CD4-positive, alpha-beta T cell treated with Interleukin-4 for 4 hours (primary cell): ENCODE measurements at places on chromosomes 4 and X.

DNA sequence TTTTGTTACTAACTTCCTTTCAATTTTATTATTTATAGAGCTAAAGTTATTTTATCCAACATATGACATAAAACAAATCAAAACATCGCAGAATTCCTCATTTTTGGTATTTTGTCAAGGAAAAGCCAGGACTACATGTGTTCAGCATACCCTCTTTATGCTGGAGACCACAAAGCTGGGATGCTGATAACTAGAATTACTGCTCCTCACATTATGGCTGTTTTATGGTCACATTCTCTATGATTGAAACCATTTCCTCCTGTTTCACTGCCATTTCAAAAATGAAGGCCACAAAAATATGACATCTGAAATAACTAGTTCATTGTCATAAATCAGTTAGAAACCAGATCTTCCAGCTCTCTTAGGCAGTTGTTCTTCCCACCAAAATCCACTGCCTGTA lies 41.7 kb downstream of the KLHL34 start:
- DNase-seq: no peak

- no peak for DNase-seq
Measured at GRCh38 chrX:1727531-1728027, 112.7 kb downstream of the ASMT start.

DNA sequence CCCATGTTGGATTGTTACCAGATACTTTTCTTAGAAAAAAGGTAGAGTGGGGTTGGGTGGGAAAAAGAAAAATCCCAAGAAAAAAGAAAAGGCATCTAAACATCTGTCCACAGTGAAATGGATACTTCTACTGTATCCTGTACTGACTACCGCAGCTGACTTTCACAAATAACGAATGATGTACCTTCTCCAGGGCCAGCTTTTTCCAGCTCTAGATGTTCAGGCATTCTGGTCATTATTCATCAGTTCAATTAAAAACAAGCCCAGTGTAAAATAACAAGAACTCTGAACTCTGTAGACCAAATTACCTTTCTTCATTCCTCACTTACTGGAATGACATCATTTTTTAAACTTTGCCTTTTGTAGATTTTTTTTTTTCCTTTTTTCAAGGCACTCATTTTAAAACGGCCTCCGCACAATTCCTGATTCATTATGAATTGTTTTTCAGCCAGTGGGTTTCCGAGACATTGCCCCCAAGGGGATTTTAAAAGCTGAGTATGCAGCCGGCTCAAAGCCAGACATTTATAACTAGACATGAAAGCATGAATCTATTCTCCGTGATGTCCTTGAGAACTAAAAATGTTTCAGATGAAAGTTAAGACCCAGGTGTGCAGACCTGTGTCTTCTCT lies 113.5 kb downstream of the PRKX start:
- DNase-seq: no peak

DNA sequence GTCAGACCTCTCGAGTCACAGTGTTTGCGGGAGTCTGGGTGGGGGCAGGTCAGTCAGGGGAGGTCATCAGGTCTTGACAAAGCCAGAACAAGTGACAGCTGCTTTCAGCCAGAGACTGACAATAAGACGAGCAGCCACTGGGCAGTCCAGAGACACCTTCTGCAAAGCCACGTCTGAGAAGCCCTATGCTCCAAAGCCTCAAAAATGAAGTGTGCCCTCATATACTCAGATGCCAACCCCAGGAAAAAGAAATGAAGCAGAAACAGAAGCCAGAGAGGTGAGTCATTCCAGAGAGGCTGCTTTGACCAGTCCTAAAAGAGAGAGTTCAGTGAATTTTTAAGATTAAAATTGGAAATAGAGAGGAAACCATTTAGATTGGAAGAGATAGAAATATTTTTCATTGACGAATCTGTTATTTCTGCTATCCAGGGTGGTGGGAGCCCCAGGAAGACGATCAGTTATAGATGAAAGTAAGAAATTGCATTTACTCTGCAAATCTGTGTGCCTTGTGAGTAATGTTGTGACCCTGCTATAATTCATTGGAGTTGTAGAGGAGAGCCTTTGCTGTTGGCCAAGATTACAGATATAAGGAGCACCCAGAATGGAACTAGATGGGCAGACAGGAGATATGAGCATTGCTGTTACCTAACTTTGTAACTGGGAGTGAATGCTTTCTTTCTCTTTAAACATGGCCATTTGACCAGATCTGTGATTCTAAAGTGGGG lies 77.9 kb downstream of the LRRC66 start:
- DNase-seq: no peak

- DNase-seq: no peak
Measured at GRCh38 chr4:43234626-43235415, 342.3 kb downstream of the GRXCR1 start.

DNA sequence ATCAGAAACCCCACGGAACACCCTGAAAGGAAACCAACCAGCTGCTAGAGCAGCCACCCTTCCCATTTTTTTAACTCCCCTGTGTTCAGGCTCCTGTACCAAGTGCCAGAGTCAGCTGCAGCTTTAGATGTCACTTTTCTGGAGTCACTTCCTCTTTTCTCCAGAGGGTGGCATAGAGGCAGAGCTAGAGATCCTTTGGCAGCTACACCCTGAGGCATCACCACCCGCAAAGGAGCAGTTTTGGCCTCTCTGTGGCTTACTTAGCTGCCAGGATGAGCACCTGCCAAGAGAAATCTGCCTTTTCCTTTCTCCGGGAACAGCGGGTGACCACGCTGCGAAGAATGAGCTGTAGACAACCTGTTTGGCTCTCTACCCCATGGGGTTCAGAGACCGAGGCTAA lies 58.0 kb upstream of the CHRDL1 start:
- no peak for DNase-seq

DNA sequence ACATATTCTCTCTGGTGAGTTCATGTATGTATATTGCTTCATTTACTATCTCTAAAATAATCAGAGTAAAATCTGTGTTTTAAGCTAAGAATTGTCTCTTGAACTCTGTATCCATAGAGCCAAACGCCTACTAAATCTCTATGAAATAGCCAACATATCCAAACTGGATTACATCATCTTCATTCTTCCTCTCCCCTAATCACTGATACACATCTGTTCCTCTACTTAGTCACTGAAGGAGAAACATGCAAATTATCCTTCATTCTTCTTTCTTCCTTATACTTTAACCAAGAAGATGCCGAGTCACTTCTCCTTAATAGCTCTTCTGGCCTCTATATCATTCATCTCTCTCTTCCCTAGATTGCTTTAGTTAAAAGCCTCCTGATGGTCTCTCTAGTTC lies 630.4 kb upstream of the FTHL17 start:
- no peak for DNase-seq

DNA sequence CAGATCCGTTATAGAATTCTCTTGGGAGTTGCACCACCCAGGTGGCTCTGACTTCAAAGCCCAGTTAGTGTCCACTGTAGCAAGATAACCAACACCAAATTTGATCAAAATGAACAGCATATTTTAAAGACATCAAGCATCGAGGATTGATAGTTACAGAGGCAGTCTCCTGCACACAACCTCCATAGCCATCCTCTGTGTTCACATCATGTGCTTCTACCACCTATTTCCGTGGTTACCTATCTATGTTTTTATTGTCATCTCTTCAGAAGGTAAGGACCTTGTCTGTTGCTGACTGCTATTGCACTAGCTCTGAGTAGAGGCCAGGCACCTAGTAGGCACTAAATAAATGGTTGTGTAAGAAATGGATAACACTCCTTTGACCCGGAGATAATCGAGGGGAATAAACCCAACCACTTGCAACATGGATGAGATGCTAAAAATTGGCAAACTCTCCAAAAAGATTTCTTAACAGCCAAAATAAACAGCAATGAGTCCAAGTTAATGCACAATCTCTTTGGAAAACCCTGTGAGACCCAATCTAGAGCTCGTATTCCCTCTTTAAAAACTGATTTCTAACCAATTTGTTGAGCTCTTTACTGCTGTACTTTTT lies 14.7 kb upstream of the C1QTNF7 start:
- DNase-seq: no peak

DNA sequence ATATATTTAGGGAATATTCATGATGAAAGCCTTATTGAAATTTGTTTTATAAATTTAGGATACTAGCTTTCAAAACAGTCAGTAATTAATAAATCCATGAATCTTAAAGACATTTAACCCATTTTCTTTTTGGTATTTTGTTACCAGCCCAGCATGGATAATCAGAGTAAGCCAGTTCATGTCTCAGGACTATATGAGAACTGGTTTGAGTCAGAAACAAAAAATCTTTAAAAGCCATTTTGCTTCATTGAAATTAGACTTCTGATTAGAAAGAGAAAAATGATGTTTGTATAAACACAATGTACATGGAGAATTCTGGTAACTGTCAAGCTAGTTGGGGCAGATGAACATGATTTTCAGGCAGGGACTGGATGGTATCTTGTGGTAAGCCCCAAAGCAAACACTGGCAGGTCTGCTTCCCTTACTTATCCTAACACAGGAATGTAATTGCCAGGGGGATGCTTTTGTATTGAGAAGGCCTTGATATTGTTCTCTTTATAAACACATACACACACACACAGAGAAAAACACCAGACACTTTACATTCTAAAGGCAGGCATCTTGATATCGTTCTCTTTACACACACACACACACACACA lies 9.4 kb downstream of the ARHGAP10 start:
- DNase-seq: no peak

DNA sequence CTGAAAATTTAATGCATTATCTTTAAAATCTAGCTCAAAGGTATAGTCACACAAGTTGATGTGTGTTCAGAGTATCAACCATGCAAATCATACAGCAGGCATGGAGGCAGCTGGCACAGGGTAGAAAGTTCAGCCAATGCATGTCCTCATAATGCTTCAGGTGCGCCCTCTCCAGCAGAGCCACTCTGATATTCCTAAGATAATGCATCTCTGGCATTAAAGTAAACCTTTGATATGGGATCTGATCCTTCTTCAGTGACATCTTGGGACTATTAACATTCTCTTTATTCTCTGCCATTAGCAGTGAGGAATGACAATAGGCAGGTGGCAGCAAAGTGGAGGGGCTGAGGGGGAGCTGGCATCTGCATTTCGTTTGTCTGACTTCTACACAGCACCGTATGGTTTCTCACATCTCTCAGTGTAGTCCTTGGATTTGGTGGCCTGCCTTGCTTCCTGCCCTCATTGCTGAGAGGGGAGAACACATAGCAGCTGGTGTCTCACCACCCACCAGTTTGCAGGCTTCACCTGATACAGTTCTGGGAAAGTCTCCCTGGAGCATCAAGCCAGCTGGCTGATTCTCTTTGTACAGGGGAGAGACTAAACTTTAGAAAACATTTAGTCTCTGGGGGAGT lies 168.7 kb upstream of the TBC1D9 start:
- no peak for DNase-seq

GRCh38 chrX:71253253-71254091 lies 468 bp downstream of the ZMYM3 start:
- DNase-seq: peak; percentile 34

GRCh38 chr4:24468071-24468470 lies 116.3 kb downstream of the DHX15 start:
- no peak for DNase-seq

GRCh38 chrX:110755061-110755460 lies 40.6 kb downstream of the CHRDL1 start:
- DNase-seq: no peak

GRCh38 chrX:9644335-9644734 lies 121.3 kb downstream of the GPR143 start:
- peak; percentile 42 for DNase-seq

GRCh38 chrX:11787564-11787963 lies 29.5 kb downstream of the MSL3 start:
- peak; percentile 62 for DNase-seq

DNA sequence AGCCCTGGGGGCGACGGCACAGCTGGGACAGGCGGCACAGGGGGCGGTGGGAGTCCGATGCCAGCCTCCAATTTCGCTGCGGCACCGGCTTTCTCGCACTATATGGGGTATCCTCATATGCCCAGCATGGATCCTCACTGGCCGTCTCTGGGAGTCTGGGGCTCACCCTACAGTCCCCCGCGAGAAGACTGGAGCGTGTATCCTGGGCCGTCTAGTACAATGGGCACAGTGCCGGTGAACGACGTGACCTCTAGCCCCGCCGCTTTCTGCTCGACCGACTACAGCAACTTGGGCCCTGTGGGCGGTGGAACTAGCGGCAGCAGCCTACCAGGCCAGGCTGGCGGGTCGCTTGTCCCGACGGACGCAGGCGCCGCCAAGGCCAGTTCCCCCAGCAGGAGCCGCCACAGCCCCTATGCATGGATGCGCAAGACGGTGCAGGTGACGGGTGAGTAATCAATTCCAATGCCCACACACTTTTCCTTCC lies 500 bp downstream of the CDX4 start:
- no peak for DNase-seq

GRCh38 chr4:107548211-107548905 lies 171.7 kb downstream of the PAPSS1 start:
- DNase-seq: no peak

DNA sequence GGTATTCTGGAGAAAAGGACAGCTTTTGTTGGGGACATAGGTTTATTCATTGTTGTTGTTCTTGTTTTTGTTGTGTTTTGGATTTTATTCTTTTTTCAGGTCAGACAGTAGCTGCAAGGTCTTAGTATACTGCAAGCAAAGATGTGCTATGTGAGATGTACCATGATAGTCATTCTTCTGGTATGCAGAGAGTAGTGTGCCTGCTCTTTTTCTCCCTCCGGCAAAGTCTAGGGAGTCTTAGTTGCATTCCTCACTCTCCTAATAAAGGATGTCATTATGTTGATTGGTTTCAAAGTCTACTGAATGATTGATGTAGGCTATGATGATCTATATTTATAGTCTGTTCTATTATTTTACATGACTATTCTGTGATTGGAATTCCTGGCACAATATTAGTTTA lies 119.9 kb upstream of the POF1B start:
- no peak for DNase-seq
